Activated naive CD4-positive, alpha-beta T cell treated with anti-CD3 and anti-CD28 coated beads for 36 hours (primary cell): ENCODE measurements at places on chromosomes 12 and 14. TPM values are rescaled to one million over a fixed set of nuclear protein-coding genes. Genes with fewer than 3 reads are reported as not detected.

Gene LALBA
- not detected for total RNA-seq

Gene KRT72
- total RNA-seq: 2.3 TPM

DNA sequence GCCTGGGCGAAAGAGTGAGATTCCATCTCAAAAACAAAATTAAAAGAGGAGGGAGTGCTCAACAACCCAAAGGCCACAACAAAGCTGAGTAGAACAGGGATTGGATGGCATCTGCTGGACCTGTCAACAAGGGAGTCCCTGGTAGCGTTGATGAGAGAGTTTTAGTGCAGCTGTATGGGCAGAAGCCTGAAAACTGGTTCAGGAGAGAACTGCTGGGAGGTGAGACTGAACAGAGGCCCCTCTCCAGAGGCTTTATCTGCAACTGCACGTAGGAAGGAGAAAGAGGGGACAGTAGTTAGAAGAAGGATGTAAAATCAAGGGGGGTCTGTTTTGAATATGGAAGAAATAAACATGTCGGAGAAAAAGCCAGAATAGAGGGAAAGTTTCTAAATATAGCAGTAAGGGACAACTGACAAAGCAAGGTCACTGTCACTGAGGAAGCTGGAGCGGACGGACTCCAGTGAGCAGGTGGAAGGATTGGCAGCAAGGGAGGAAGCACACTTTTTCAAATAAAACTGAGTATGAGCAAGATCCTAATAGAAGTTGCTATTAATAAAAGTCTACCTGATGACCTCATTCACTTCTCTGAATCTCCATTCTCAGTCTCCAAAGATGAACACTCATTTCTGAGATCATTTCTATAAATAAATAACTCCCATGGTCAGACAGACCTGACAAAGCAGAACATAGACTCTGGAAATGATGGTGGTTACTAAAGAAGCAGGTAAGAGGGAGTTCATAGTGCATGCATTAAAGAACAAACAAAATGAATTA is 11.8 kb upstream of the ATF1 start:
- no peak for DNase-seq

DNA sequence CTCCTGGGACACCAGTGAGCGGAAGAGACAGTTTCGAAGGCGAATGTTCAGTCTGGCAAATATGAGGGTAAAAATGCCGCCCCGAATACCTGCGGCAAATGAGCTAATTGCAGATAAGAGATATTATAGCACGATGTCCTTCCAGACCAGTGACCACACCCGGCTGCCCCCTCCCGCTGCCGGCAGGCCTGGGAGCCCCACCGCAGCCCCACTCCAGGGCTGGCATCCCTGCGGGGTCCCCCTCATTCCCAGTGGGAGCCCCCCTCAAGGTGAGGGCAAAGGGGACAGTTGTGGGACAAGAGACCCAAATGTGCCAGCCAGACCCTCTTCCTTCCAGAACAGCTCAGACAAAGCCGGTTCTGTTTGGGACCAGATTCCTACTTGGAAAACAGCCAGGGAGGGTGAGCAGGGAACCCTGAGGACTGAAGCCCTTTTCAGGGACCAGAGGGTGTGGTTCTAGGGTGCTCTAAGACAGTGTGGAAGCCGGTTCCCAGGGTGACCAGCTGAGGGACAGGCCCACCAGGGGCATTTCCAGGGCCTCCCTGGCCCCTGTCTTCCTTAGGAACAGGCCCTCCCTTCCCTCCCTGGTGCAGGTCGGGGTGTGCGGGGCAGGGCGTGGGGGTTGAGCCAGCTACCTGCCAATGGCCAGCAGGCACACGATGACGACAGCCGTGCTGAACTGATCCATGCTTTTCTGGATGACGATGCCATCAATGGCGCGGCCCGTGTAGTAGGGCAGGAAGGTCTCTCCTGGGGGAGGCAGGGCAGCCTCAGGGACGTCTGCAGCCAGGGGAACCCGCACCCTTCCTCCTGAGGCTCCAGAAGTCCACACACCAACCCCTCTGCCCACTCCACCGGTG is 16.2 kb downstream of the ABCB9 start:
- DNase-seq: no peak

- DNase-seq: no peak
These were observed 52.1 kb downstream of the IRF2BPL start for GRCh38 chr14:76976240-76977005.

Gene CCDC196
- not detected for total RNA-seq
